Posterior vena cava (tissue), 2 donors: ENCODE measurements at places on chromosomes 13 and 19. TPM values are rescaled to one million over a fixed set of nuclear protein-coding genes. Genes with fewer than 3 reads are reported as not detected.

- DNase-seq = no peak
Measured at GRCh38 chr13:100764937-100765336, 90.3 kb upstream of the TMTC4 start.

- no peak for DNase-seq
Measured at GRCh38 chr19:1675633-1676350, 23.4 kb upstream of the TCF3 start.

GRCh38 chr19:16266586-16266942 is 58.1 kb upstream of the KLF2 start:
- no peak for DNase-seq

DNA sequence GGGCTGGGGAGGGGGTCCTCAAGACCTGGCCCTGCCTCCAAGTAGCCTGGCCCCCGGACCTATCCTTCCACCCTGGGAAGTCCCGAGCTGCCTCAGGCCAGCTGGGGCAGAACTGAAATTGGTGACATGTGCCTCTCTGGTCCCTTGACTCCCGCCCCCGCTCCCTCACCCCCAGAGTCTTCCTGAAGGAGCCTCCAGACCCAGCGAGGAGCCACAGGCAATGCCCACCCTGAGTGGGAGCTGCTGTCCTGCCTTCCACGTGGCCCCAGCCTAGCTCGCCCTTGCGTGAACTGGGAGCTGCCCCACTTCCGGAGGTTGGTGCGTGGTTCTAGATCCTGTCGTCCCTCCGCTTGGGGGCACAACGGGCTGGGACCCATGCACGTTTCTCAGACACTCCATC is 34.6 kb downstream of the CEBPA start:
- DNase-seq = no peak

GRCh38 chr13:22285867-22286266 is 615.0 kb downstream of the FGF9 start:
- DNase-seq = no peak

GRCh38 chr13:78239714-78240113 is 321.1 kb upstream of the EDNRB start:
- DNase-seq = no peak

GRCh38 chr13:21569686-21570085 is 34.3 kb downstream of the MICU2 start:
- DNase-seq = no peak

Gene C19orf73
- 0.81 TPM for total RNA-seq

Gene PSG2
- total RNA-seq = not detected
